ENCODE measurements at places on chromosomes 5 and 9.

- no peak for DNase-seq
These were observed 36.8 kb downstream of the UGT3A2 start for GRCh38 chr5:36029914-36030313.

DNA sequence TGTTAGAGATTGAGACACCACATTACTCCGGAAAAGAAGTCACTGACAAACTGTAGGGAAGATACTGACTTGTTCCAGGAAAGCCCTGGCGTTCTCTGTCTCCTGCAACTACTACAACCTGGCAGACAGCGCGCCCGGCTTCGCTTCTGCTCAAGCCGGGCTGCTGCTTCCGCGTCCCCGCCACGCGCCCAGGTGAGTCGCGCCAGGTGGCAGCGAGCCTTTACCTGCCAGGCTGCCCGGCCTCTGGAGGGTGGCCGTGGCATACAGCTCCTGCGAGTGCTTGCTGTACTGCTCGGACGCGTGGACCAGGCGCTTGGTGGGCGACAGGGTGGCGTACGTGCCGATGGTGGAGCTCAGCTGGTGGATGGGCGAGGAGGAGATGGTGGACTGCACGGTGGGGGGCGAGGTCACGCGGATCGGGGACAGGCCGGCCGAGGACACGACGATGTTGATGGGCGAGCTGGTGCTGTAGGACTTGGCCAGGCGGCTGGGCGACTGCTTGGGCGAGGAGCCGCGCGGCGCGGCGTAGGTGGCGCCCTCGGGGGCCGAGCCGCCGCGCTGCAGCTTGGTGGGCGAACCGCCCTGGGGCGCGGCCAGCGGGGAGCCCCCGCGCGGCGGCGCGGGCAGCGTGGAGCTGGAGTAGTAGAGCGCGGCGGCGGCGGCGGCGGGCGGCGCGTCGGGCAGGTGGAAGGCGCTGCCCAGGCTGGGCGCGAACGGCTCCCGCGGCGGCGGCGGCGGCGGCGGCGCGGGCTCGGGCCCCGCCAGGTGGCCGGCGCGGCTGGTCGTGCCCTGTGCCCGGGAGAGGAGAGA is 519.6 kb downstream of the CTNND2 start:
- DNase-seq, result no peak

- no peak for DNase-seq
These were observed 9.3 kb upstream of the MYOT start for GRCh38 chr5:137858223-137858916.

DNA sequence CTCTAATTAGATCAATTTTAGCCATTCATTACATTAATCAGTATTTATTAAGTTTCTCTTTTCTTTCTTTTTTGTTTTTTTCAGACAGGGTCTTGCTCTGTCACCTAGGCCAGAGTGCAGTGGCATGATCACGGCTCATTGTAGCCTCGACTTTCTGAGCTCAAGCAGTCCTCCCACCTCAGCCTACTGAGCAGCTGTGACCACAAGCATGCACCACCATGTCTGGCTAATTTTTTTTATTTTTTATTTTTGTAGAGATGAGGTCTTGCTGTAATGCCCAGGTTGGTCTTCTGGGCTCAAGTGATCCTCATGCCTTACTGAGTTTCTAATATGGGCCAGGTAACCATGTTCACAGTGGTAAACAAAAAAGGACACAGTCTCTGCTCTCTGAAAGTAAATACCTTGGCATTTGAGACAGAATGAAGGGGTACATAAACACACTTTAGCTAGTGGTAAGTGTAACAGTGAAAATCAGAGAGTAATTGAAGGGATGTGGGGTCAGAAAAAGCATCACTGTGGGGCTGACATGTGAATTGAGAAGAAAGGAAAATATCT is 336.3 kb downstream of the ADGRV1 start:
- no peak for DNase-seq

DNA sequence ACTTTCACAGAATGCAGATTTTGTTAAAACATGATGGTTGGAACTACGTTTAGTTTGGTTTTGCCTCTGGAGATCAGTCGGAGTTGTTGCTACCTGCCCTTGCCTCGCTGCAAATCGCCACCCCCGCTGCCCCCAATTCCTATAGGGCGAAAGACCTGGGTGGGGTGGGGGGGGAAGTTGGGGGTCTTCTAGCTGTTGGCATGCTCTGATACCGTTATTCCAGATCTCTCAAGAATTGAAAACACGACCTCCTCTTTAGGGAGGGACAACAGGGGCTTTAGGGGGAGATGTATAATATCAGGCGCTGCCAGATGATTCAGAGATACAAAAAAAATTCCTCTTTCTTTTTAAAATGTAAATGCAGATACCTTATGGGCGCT is 36.4 kb upstream of the NFIB start:
- no peak for DNase-seq

DNA sequence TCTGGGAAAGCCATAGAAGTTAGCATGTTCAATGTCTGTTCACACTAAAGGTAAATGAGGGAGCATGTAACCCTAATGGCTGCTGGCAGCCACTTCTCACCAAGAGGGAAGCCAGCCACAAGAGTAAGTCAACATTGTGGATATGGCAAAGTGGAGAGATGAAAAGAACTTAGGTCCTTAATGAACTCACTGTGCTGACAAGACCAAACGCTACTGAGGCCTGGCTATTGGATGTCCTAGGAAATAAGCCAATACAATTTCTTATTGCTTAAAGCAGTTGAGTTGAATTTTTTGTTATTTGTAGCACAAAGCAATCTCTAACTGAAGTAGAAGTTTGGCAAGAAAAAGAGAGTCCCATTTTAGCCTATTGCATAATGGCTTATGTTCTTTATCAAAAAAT is 6.8 kb downstream of the GPR150 start:
- no peak for DNase-seq

GRCh38 chr9:113153599-113153998 is 2.8 kb downstream of the SLC31A2 start:
- DNase-seq, result no peak

DNA sequence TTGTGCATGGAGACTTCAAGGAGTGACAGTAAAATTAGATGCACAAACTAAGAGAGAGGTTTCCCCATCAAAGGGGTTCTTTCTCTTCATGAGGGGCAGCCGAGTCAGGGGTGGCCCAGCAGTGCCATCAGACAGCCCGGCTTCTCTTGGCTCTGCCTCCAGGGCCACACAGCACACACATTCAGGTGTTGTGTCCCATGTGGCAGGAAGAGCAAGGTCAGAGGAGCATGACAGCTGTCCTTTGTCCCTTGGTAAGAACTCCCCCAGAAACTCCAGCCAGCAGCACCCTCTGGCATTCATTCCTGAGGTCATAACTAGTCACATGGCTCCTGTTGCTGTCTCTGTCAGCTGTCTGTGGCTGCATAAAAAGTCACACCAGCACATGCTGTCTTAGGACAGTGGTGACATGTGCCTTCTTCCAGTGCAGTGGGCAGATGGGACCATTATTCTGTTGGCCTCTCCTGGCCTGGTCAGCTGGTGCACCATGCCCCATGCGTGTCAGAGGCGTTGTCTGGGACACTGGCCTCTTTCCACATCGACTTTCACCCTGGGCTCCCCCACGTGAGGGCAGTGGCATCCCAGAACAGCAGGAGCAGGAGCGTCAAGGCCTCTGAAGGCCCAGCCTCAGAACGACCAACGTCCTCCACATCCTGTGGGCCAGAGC is 78.4 kb upstream of the OTULINL start:
- no peak for DNase-seq

DNA sequence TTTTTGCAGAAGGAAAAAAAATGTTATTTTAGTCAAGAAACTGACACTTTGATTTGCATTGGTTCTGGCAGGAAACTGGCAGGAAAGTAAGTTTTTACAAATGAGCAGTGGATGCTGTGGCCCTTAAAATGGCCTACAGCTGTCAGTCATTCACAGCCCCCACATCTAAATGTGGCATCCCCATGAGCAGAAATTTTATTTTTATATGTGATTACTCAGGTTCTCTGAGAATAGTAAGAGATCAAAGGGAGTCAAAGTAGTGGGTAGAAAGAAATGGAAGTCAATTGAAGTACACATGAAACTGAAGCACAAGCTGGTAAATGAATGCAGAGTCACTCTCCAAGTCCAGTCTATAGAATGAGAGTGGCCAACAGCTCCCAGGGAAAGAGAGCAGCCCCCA is 80.3 kb downstream of the ENC1 start:
- DNase-seq, result no peak

DNA sequence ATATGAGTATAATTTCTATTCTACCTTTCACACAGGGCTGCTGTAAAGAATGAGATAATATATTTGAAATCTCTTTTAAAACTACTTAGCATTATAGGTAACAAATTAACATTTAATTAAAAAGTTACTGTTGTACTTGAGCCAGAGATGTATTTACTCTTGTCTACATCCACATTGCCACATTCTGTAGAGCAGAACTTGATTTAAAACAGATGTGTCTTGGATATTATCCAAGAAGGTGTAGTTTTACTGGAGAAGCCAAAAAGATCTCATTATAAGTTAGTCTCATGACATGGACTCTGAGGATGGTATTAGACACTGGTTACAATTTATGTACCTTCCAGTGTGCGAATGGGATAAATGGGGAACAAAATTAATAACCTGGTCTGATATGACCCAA is 293.1 kb upstream of the CCNH start:
- DNase-seq, result no peak

GRCh38 chr5:55407059-55407684 is 99.4 kb downstream of the MTREX start:
- no peak for DNase-seq

DNA sequence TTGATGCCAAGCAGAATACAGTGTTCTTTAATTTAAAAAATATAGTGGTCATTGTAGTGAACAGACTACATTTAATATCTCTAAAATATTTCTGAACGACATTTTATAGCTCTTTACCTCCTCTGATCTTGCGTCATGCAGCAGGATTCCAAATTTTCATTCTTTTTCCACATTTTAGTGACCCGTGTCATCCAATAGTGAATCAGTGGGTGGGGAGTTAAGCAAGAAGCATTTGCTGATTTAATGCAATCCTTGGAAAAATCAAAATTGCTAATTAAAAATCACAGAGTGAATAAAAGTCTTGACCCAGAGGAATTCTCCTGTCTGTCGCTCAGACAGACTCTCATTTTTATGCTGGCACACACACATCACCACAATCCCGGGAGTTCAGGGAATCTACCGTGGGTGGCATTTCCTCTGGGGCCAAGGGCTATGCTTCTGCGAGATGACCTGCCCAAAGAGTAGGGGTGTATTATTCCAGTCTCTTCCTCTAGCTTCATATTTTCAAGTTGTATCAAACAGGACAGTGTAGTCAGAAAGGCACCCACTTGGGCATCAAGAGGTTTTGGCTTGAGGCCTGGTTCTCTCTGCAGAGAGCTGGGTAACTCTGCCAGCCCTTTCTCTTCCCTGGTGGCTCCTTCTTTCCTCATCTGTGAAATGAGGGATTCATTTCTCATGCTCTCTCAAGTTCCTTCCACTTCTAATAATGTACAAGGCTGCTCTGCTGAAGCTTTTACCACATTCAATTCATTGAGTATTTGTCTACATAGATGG is 24.8 kb upstream of the OTP start:
- no peak for DNase-seq

All from activated CD4-positive, alpha-beta T cell treated with anti-CD3 and anti-CD28 coated beads, Interleukin-2, amount 50 U/mL, for 24 hours (primary cell).